Panc1 (cell line): ENCODE measurements at places on chromosomes 6 and 20.

- no peak for DNase-seq
Observed at GRCh38 chr6:90375681-90376439, 79.2 kb upstream of the BACH2 start.

DNA sequence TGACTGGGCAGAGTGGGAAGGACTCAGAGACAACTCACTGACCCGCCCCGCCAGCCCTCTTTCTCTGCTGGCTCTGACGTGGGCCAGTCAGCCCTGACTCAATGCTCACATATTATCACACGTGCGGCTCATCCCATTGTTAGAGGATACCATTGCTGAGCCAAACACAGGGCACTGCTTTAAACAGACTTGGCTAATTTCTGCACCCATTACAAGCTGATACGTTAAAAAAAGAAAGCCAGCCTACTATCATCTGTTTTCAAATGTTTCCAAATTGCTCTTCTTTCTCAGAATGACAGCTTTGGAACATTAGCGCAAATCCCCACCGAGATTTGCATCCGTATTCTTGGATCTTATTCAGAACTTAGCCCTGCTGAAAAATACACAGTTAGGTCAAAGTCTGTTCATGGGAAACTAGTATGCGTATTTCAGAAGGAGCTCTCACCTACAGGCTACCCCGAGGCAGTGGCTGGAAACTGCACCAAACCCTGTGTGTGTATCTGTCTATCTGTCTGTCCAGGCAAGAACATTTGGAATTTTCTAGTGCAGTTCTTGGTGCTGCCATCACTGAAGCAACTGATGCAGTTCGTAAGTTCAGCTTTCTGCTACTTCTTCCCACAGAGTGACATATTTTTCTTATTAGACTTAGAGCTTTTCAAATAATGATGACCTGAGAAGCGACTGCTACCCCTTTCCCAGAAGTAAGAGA, 32.8 kb downstream of the RAMACL start:
- no peak for DNase-seq

- DNase-seq: no peak
Observed at GRCh38 chr6:34260576-34261267, 11.9 kb upstream of the SMIM29 start.

DNA sequence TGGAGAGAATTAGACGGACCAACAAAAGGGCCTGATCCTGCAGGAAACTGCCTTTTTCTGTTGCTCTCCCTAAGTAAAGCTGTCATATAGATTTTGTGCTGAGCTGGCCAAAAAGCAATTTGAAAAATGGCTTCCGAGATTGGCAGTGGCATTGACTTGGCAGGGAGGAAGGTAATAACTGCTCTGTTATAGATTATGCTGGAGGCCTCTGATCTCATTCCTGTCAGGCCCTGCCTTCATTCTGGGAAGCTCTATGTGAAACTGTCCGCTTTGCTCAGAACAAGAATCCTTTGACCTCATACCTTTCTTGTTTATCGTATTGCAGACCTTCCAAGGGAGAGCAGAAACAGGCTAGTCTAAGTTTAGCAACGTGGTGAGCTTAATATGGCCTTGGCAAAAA, 234.4 kb downstream of the PHACTR1 start:
- DNase-seq: no peak
